ENCODE measurements at places on chromosomes 3 and 15.

- no peak overlapping the region for H3K4me3 ChIP-seq
- peaks cover 8% of the 10 kb centered on the region for H3K4me1 ChIP-seq
- H3K36me3 ChIP-seq, result no peaks in the 10 kb centered on the region
- DNase-seq, result no peak
- H3K27me3 ChIP-seq, result peaks cover 16% of the 10 kb centered on the region
Measured at GRCh38 chr15:66630801-66631351, 65.1 kb upstream of the LCTL start.

DNA sequence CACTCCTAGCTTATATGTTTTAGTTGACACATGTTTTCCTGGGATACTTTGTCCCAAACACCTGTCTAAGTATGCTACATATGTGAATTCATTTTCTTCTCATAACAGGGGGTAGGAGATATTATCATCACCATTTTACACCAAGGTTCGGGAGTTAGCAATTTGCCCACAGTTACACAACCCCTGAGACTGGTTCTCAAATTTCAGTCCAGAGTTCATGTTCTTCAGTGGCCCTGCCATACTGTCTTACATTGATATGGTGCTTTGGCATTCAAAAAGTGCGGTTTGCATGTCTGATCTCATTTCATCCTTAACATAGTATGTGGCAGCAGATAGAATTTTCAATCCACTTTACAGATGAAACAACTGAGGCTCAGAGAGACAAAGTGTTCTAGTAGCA is 38.4 kb downstream of the ROBO2 start:
- H3K4me3 ChIP-seq, result no peak overlapping the region
- H3K27ac ChIP-seq, result no peak overlapping the region
- H3K4me1 ChIP-seq, result no peaks in the 10 kb centered on the region
- no peaks in the 10 kb centered on the region for H3K27me3 ChIP-seq

GRCh38 chr15:80932513-80932815 is 57.2 kb downstream of the MESD start:
- H3K27ac ChIP-seq, result no peak overlapping the region
- H3K27me3 ChIP-seq, result no peaks in the 10 kb centered on the region
- peaks cover 94% of the 10 kb centered on the region for H3K36me3 ChIP-seq
- H3K4me1 ChIP-seq, result peaks cover 10% of the 10 kb centered on the region
- no peak overlapping the region for H3K4me3 ChIP-seq

GRCh38 chr15:57527382-57528091 is 64.2 kb upstream of the MYZAP start:
- DNase-seq, result peak; percentile 88
- peaks cover 5% of the 10 kb centered on the region for H3K4me1 ChIP-seq
- peak overlapping the region; percentile 76 for H3K27ac ChIP-seq
- H3K27me3 ChIP-seq, result no peaks in the 10 kb centered on the region

GRCh38 chr3:98525494-98525893 is 2.8 kb upstream of the CLDND1 start:
- H3K27ac ChIP-seq, result no peak overlapping the region
- H3K27me3 ChIP-seq, result no peaks in the 10 kb centered on the region
- H3K4me1 ChIP-seq, result no peaks in the 10 kb centered on the region
- no peak for DNase-seq

DNA sequence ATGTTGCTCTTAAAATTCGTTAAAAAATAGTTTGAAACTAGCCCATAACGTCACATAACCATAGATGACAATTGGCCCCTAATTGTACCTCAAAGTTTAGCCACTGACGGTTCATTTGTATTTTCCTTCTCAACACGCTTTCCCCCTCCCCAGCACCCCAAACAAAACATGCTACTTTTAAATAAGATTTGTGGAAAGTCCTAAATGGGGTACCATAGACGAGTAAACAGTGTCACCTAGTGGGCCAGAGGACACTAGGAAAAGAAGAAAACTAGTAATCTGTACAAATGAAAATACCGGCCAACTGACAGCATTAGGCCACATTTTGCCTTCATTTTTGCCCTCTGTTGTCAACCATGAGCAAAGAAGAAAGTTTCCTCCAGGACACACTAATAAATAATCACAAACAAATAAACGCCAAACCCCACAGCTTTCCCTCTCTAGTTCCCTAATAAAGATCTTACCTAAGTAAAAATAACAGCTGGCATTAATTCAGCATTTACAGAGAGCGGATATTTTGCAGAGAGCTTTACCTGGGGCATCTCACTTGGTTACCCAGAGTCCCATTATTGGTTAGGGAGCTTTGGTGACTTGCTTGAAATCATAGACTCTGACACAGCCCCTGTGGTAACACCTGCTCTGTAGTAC is 175.1 kb upstream of the ATP11B start:
- H3K4me3 ChIP-seq, result no peak overlapping the region
- H3K27ac ChIP-seq, result no peak overlapping the region
- H3K27me3 ChIP-seq, result peaks cover 5% of the 10 kb centered on the region
- H3K36me3 ChIP-seq, result no peaks in the 10 kb centered on the region
- no peak for DNase-seq

- H3K4me1 ChIP-seq, result no peaks in the 10 kb centered on the region
- H3K4me3 ChIP-seq, result no peak overlapping the region
- no peak for DNase-seq
- H3K27me3 ChIP-seq, result no peaks in the 10 kb centered on the region
- no peaks in the 10 kb centered on the region for H3K36me3 ChIP-seq
Measured at GRCh38 chr15:83537606-83538005, 90.5 kb downstream of the SH3GL3 start.

DNA sequence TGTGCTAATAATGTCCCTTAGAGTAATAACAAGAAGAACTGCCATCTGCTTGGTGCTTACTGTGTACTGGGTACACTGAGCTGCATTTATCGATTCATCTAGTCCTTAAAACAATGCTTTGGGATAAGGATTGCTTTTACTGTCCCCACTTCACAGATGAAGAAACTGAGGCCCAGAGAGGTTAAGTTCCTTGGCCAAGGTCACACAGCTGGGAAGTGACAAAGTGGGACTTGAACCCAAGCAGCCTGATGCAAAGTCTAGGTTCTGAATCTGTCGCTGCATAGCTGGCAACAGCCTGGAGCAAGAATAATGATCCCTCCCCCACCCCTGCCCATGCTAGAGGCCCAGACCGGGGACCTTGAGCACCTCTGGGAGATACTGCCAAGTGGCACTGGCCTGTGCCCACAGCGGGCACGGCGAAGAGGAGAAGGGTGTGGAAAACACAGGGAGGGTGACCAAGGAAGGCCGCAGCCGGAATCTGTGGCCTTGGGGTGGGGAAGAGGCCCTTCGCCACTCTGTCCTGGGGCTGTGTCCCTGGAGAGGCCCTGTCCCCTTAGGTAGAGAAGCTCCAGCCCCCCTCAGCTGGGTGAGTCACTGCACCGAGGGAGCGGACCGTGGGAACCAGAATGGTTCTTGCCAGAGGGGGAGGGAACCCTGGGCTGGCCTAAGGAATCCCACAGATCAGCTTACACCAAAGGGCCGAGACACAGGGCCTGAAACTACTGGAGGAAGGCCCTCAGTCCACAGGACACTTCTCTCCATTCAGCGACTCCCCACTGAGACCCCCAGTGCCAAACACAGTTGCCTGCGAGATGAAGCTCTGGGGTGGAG is 3.5 kb downstream of the PLXND1 start:
- H3K36me3 ChIP-seq, result peaks cover 21% of the 10 kb centered on the region
- DNase-seq, result peak; percentile 99
- H3K27me3 ChIP-seq, result no peaks in the 10 kb centered on the region
- peaks cover 76% of the 10 kb centered on the region for H3K4me1 ChIP-seq
- peak overlapping the region; percentile 38 for H3K27ac ChIP-seq
- H3K4me3 ChIP-seq, result no peak overlapping the region

- no peak for DNase-seq
- no peak overlapping the region for H3K4me3 ChIP-seq
- peaks cover 3% of the 10 kb centered on the region for H3K4me1 ChIP-seq
- no peaks in the 10 kb centered on the region for H3K36me3 ChIP-seq
- no peaks in the 10 kb centered on the region for H3K27me3 ChIP-seq
Measured at GRCh38 chr3:106376016-106376570, 507.3 kb upstream of the CBLB start.

DNA sequence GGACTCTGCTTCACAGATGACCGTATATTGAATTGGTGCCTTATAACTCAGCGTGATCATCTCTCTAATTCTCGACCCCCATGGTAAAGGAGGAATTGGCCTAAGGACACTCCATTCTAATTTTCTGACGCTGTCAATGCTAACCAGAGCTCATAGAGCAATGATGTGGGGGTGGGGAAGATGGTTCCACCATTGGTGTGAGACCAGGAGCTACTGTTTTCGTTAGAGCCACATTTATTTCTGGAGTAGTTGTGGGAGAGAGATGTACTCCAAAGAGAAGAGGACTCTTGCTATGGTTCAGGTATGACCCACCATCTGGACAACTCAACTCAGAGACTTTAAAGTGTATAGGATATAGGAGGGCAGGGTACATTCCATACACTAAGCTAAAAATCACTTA is 16.3 kb downstream of the ZBTB38 start:
- no peak overlapping the region for H3K27ac ChIP-seq

DNA sequence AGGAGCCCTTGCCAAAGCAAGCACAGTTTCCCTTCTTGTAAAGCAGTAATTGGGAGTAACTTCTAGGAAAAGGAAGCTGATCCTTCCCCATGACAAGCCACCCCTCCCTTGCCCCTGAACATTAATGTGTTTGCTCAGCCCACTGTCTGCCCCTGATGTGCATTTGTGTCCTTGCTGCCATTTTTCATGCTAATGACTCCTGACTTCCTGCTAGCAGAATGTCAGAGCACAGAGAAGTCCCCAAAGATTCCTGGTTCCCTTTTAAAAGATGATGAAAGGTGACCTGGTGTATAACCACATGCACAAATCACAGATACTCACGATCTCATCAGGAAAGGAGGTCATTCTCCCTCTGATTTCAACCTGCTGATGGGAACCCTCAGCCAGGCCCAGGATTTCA is 44.2 kb upstream of the WNT5A start:
- H3K4me3 ChIP-seq, result no peak overlapping the region
- H3K36me3 ChIP-seq, result no peaks in the 10 kb centered on the region
- no peak for DNase-seq
- H3K27me3 ChIP-seq, result peaks cover 60% of the 10 kb centered on the region
- no peak overlapping the region for H3K27ac ChIP-seq

GRCh38 chr3:46959161-46959511 is 17.4 kb downstream of the CCDC12 start:
- no peak overlapping the region for H3K27ac ChIP-seq
- no peak for DNase-seq

- DNase-seq, result no peak
- peaks cover 48% of the 10 kb centered on the region for H3K27me3 ChIP-seq
- H3K4me3 ChIP-seq, result no peak overlapping the region
Measured at GRCh38 chr15:40360015-40360414, 2.0 kb downstream of the DISP2 start.

GRCh38 chr3:184821034-184821433 is 9.1 kb downstream of the VPS8 start:
- no peak overlapping the region for H3K4me3 ChIP-seq
- DNase-seq, result no peak
- H3K27ac ChIP-seq, result no peak overlapping the region
- peaks cover 6% of the 10 kb centered on the region for H3K36me3 ChIP-seq

GRCh38 chr3:12349895-12350811 is 61.3 kb downstream of the PPARG start:
- H3K4me1 ChIP-seq, result no peaks in the 10 kb centered on the region
- peaks cover 11% of the 10 kb centered on the region for H3K36me3 ChIP-seq
- H3K4me3 ChIP-seq, result peak overlapping the region; percentile 60
- H3K27me3 ChIP-seq, result no peaks in the 10 kb centered on the region
- DNase-seq, result no peak

- H3K4me3 ChIP-seq, result no peak overlapping the region
- H3K4me1 ChIP-seq, result peaks cover 8% of the 10 kb centered on the region
- H3K36me3 ChIP-seq, result no peaks in the 10 kb centered on the region
- no peaks in the 10 kb centered on the region for H3K27me3 ChIP-seq
- DNase-seq, result no peak
Measured at GRCh38 chr3:187935623-187936156, 190.4 kb upstream of the BCL6 start.

DNA sequence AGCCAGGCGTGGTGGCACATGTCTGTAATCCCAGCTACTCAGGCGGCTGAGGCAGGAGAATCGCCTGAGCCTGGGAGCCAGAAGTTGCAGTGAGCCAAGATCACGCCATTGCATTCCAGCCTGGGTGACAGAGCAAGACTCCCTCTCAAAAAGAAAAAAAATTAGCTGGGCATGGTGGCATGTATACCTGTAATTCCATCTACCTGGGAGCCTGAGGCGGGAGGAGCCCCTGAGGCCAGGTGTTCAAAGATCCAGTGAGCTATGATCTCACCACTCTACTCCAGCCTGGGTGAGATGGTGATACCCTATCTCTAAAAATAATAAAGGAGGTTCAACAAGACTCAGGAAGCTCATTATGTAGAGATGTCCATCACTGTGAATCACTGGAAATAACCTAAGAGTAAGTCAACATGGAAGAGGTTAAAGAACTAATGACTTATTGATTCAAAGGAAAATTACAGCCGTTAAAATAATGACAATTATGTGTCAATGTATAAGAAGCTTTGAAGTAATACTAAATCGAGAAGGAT is 19.8 kb upstream of the RAB7A start:
- H3K27me3 ChIP-seq, result no peaks in the 10 kb centered on the region
- no peak overlapping the region for H3K4me3 ChIP-seq
- H3K36me3 ChIP-seq, result no peaks in the 10 kb centered on the region
- H3K27ac ChIP-seq, result no peak overlapping the region
- no peak for DNase-seq

GRCh38 chr15:81052046-81052445 is 51.3 kb downstream of the TLNRD1 start:
- no peaks in the 10 kb centered on the region for H3K36me3 ChIP-seq
- no peak overlapping the region for H3K27ac ChIP-seq
- no peak overlapping the region for H3K4me3 ChIP-seq

DNA sequence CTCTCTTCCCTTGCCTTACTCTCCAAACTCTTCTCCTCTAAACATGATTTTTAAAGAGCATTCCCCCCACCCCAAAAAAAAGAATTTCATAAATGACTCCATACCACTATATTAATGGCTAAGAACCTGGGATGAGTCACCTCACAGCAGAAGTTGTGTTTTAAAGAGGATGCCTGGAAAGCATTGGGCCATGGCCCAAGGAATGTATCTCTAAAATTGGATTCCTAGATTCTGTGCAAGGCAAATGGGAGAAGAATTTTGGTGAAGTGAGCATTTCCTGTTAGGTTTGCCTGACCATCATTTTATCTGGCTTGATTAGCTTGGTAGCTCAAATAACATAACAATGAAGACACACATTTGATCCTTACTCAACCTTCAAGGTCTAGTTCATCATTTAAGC is 251.4 kb downstream of the NR1D2 start:
- no peaks in the 10 kb centered on the region for H3K27me3 ChIP-seq
- H3K36me3 ChIP-seq, result no peaks in the 10 kb centered on the region
- no peak for DNase-seq
- H3K27ac ChIP-seq, result peak overlapping the region; percentile 49
- no peaks in the 10 kb centered on the region for H3K4me1 ChIP-seq

- H3K4me3 ChIP-seq, result no peak overlapping the region
- no peaks in the 10 kb centered on the region for H3K4me1 ChIP-seq
- H3K27me3 ChIP-seq, result no peaks in the 10 kb centered on the region
Measured at GRCh38 chr15:77371850-77372563, 47.9 kb downstream of the PEAK1 start.

DNA sequence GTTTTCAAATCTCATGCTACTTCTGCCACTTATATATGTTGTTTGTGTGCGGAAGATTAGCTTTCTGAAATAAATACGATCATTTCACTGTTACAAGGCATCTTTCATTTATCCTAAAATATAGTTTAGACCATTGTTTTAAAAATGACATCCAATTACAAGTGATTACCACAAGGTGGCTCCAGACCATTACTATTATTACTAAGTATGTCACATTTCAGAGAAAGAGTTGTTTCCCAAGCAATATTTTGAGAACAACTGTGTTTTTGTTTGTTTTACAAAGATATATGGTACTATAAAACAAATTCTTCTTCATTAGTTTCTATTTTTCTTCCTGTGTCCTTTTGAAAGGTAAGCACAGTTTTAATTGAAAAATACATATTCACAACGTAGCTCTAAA is 136.0 kb upstream of the RAP2B start:
- H3K36me3 ChIP-seq, result no peaks in the 10 kb centered on the region
- peak; percentile 53 for DNase-seq
- H3K4me1 ChIP-seq, result no peaks in the 10 kb centered on the region
- H3K27me3 ChIP-seq, result no peaks in the 10 kb centered on the region

Data from mesenchymal stem cell (in vitro differentiated cells and primary cell).